ENCODE measurements at places on chromosomes 4 and X. TPM values are rescaled to one million over a fixed set of nuclear protein-coding genes. Genes with fewer than 3 reads are reported as not detected.

- no peak for DNase-seq
Observed at GRCh38 chrX:10847333-10847732, 226.9 kb upstream of the MID1 start.

GRCh38 chr4:122045533-122045932, 93.7 kb upstream of the TRPC3 start:
- DNase-seq, result no peak

The TLR2 gene
- total RNA-seq, result 3.5 TPM

DNA sequence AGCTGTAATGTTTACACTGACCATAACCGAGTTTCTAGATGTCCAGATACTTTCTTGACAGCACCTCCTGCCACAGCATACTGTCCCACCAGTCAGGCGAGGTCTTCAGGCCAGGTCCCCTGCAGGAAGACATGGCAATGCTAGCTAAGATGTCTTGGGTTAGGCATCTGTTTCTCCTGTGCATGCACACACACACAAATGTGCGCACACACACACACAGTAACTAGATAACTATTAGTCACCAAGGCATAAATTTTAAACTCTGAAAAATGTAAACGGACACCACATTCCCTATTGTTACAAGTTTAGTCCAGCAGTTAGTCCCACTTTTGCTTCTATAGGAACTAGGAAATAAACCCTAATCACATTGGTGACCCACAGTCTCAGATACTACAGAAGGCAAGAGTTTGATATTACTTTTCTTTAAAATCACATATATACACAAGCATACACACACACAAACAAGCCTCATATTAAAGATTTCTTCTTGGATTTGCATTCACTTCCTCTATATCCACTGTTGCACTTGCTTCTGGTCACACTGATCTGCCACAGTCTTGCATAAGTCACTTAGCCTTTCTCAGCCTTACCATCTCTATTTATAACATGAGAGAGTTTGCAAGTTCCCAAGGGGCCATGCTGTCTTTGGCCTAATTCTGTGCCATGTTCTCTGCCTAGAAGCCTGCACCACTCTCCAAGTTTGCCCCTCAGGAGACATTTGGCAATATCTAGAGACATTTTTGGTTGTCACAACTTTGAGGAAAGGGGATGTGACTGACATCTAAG, 32.2 kb downstream of the IL21 start:
- no peak for DNase-seq

The FAAH2 gene
- total RNA-seq, result not detected

The ARHGEF38 gene
- total RNA-seq, result not detected

GRCh38 chrX:16603822-16604221, 46.1 kb upstream of the S100G start:
- DNase-seq, result no peak

The NWD2 gene
- total RNA-seq, result 0.03 TPM

DNA sequence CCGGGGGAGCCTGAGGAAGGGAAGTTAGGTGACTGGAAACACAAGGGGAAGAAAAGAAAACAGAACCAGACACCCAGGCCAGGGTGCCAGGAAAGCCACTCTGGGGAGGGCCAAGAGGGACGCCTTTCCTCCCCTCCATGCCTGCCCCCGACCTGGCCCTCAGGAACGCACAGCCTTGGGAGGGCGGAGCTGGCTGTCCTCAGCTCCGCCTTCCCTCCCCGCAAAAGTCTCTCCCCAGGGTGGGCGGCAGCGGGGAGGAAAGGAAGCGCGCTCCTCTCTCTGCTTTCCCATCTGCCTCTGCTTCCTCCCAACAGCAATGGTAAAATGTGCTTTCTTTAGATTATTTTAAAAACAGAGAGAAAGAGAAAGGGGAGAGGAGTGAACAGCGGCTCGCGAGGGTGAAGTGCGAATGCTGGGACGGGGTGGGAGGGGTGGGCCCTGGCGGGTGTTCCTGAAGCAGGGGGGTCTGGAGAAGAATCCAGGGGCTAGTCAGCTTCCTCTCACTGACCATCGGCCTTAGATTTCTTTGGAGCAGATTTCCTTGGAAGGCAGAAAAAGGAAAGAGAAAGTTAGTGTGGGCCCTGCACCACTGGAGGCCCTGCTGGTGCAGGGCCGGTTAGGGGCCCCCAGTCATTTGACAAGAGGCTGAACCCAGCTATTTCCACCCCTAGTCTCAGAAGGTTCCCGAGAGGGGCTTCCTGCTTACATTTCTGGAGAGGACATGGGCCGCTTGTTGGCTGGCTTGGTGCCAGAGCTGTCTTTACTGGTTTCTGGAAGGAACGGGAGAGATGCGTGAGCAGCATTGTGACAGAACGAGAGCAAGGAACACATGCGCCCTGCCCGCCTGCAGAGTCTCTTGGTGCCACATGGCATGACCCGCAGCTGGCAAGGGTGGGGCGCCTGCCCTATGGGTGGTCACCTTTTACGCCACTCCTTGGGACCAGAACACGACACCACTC, 4.7 kb upstream of the RENBP start:
- DNase-seq, result no peak

- no peak for DNase-seq
Observed at GRCh38 chr4:51870441-51871188, 27.7 kb downstream of the DCUN1D4 start.

The ATP2B3 gene
- not detected for total RNA-seq

DNA sequence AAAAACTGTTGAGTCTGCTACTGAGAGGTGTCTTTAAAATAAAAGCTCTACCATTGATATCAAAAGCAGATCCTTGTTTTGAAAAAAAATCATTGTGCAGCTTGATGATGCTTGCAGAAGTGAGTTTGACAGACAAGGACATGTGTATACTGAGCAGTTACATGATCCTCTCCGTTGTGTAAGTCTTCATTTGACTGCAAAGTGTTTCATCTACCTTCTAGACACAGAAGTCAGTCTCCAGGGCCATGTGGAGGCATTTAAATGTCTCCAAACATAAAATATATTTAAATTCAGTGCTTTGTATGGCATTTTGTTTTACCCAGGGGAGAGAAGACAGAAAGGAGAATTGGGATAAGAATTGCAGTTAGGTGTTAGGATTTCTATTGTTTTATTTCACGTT, 107.8 kb upstream of the MYOZ2 start:
- no peak for DNase-seq

GRCh38 chr4:70589785-70590184, 2.3 kb upstream of the AMBN start:
- DNase-seq, result no peak

GRCh38 chr4:28009541-28009940, 1148.9 kb downstream of the STIM2 start:
- DNase-seq, result no peak

- DNase-seq, result no peak
Observed at GRCh38 chr4:4541040-4541631, 712 bp downstream of the STX18 start.

The CCNA2 gene
- total RNA-seq, result 0.81 TPM

The GPRASP3 gene
- total RNA-seq, result 4.8 TPM

DNA sequence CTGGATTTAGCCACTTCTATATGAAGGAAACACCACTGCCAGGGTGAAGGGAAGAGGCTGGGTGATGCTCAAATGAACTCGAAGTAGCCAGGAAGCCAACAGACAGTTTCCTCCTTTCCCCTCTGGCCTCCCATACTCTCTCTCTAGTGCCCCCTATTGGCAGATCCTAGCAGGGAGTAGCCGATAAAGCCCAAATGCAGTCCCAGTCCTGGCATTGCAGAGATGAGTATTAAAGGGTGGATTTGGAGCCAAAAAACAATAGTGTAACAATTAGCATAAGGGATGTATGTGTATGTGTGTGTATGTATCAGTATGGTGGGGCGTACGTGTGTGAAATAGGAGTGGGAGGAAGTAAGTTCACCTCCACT, 213.8 kb upstream of the LDB2 start:
- no peak for DNase-seq

GRCh38 chr4:85222561-85222960, 252.4 kb upstream of the ARHGAP24 start:
- DNase-seq, result no peak

GRCh38 chr4:4791299-4792111, 68.0 kb upstream of the MSX1 start:
- DNase-seq, result no peak

The HHIP gene
- not detected for total RNA-seq

DNA sequence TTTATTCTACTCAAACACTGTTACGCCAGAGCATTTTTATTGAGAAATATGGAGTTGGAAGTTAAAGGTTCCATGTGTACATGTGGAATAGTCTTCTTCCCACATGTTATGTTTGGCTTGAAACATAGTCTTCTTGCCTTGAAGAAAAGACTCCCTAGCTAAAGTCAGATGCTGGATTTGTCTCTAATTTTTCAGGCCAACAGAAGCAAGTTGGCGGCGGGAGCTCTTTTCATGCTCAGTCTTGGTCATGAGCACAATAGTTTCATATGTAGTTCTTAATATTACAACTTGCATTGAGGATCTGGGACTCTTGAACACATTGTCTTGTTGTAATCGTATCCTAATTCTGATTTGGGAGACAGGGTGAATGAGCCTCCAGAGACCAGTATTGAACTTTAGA, 19.4 kb downstream of the SEPTIN11 start:
- no peak for DNase-seq

GRCh38 chr4:184506527-184507121, 32.3 kb upstream of the IRF2 start:
- no peak for DNase-seq

DNA sequence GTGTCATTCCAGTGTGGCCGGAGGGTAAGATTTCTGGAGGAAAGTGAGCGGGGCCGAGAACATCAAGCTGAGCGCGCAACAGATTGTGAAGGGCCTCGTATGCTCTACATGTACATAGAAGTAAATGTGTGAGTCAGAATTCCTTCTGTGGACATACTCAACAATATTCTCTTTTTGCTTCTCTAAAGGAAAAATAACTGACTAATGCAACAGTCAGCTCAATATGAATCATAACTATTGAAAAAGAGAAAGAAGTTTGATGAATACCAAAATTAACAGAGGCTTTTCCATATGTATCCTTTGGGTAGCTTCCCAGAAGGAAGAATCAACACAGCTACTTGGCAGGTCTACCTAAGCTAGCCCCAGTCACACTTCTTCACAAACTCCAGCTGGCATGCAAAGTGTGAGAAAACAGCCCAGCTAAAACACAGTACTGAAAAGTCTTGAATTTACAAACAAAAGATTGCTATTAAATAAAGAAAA, 87.5 kb upstream of the ZFP42 start:
- no peak for DNase-seq

The ADH5 gene
- total RNA-seq, result 197 TPM

The MAGEA9B gene
- total RNA-seq, result not detected

DNA sequence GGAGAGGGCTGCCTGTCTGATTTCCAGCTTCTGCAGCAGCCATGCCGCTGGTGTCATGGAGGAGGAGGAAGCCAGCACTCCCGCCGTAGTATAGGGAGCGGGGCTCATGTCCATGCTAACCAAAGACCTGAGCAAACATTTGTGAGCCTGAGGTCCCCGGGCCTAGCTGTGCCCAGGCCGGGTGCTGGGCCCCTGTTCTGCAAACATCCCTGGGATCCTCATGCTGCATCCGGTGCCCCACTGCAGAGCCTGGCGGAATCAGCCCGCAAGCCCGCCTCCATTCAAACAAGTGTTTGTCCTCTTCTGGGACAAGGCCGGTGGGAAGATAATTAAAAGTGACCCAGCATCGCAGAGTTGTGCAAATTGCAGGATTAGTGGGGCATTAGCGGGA, 106.3 kb downstream of the SORCS2 start:
- peak; percentile 14 for DNase-seq
